Glomerular endothelial cell (primary cell): ENCODE measurements at places on chromosomes 2 and 18.
A peak's percentile ranks its signal among the peaks of the same experiment; 100 is the strongest.

DNA sequence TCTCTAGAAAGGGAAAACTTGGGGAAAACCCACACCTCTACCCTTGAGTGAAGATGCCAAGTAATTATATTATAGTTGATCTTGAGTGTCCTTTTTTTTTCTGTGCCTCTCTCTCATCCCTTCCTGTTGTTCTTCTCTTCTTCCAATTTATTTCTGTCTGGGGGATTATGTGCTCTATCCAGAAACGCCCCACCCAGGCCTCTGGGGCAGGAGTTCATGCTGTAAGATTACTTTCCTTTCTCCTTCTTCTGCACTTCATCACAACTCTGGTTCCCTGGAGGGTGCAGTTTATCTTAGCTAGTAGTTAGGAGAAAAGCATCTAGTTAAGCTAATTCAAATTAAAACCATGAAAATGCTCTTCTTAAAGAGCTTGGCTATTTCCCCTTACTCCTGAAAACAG, 30.3 kb upstream of the DNAJC27 start:
- no peak for DNase-seq

GRCh38 chr2:112019569-112019982, 35.5 kb upstream of the TMEM87B start:
- no peak for DNase-seq

DNA sequence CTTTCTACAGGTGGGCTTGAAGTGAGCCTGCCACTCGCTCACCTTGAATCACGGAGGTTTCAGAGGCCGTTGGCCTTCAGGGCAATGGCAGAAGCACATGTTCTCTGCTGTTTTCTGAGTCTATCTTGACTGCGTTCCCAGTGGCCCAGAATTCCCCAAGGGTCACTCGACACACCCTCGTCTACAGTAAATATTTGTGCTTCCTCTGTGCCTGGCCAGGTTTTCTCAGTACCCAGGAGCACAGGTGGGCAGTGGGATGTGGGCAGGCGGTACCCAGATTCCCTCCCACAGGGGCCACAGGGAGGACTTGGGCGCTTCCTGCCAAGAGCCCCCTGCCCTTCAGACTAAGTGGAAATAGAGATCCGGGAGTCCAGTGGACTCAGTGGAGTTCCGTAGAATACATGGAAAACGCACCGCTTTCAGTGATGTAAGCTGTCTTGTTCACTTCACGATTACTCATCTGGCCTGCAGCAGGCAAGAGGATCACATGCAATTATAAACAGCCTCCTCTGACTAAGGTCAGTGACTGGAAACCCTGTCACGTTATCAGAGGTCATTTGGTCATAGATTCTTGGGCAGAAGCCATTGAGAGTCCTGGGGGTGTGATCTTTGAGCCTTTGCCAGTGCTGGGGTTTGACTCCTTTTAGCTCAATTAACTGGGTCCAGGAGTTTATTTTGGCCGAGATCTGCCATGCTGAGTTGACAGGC, 179.8 kb downstream of the NEDD4L start:
- DNase-seq = peak; percentile 95

GRCh38 chr18:47915930-47916329, 14.5 kb downstream of the SMAD2 start:
- DNase-seq = no peak

GRCh38 chr2:212843409-212844199, 305.0 kb upstream of the ERBB4 start:
- DNase-seq = peak; percentile 57

- DNase-seq = no peak
These were observed 3.2 kb downstream of the NBAS start for GRCh38 chr2:15557887-15558311.

DNA sequence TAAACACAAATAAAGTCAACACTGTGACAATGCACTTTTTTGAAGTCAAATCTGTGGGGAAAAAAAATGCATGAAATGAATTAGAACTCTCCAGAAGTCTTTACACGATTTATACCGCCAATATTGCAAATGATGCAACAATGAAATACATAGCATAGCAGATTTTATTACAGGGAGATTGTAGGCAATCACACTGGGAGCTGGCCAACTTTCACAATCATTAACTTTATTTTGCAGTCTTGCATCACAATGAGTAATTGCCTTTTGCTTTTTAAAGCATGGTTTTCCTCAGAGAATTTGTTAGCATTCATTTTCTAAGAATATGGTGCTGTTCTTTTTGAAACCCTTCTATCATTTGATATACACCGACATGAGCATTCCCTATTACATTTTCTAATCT, 366.4 kb upstream of the FSIP2 start:
- DNase-seq = no peak

DNA sequence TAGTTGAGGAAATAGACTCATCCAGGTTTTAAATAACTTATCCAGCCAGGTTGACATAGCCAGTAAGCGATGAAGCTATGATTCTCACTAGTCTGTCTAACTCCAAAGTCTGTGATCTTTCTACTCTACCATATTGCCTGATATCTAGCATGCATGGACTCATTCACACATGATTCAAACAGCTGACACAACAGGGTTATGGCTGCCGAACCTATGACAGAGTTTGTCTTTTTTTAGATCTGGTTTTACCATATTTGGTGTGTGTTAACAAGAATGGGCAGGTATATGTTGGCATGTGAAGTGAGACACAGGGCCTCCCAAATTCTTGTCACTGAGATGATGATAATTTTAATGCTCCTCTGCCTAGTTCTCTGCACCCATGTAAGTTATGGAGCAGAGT, 210.6 kb downstream of the BABAM2 start:
- no peak for DNase-seq

DNA sequence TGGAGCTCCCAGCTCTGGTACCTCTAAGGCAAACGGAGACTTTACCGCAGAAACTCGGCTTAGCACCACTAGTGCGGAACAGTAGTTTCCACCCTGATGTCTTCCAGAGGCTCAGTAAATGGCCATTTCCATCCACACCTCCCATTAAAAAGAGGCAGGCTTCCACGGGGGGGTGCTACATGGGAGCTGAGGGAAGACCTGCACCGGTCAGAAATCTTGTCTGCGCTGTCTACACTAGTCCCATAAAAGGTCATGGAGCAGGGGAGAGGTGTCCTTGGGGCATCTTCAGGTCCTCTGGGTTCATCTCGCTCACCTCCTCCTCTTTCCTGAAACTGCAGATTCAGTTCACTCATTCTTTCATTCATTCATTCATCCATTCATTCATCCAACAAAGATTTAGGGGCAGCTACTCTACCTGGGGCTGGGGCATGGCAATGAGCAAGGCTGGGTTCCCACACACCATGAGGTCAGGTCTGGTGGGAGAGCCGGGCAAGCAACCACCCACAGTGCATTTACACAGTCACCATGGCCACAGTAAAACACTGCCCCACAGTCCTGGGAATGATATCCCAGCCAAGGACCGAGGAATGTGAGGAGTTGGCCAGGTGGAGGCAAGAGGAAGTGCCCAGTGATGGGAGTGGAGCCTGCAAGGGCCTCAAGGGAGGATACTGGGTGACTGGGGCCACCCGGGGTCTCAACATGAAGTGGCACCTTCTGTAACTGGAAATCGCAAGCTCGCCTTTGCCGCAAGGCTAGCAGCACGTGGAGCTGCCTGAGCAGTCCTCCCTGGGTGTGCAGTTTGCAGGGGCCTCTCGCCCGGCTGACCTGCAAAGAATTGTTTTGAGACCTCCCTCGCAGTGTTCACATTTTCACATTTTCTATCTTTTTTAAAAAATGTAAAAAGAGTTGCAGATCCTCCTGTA, 180.2 kb upstream of the RAB6C start:
- DNase-seq = no peak

GRCh38 chr2:43507137-43507536, 88.7 kb downstream of the THADA start:
- no peak for DNase-seq

GRCh38 chr2:44965684-44966083, 24.2 kb downstream of the SIX3 start:
- no peak for DNase-seq

- no peak for DNase-seq
These were observed 54.6 kb downstream of the ZFP36L2 start for GRCh38 chr2:43171789-43172188.

- DNase-seq = no peak
These were observed 25.7 kb downstream of the DHX57 start for GRCh38 chr2:38850045-38850444.

- DNase-seq = no peak
These were observed 307.5 kb upstream of the ZEB2 start for GRCh38 chr2:144827404-144827803.

DNA sequence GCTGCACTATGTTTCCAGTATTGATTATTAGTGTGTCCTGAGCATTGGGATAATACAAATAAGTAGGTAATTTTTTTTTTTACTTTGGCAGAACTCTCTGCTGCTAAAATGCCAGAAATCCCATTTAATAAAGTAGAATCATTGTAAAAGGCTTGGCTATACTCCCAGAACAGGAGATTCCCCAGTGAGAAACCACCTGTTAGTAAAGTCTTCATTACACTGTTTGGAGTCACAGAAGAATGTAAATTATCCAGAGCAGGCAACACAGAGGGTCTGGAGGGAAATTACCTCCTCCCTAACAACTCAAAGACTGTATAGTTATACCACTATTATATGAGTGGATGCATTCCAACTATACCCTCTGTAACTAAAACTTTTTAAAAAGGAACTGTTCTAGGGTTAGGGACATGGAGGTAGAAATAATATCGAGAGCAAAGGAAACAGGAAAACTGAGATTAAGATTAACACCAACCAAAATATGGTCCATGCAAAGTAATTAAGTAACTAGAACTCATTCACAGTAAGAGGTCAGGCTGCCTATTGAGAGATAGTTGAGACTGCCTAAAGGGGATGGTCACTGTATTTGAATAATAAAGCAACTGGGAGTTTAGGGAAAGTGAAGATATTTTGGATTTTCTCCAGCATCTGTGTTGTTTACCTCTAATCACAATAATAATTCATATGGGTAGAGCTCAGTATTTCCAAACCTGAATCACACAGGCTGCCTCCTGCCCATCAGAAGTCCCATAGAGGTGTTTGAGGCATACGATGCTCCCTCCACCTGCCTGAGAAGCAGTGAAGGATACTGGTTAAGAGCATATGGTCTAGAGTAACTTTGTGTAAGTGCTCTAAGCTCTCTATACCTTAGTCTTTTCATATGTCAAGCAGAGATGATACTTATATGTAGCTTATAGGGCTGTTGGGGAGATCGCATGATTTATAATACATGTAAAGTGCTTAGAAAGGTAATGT, 34.4 kb downstream of the MAP2 start:
- no peak for DNase-seq

GRCh38 chr18:73316513-73316912, 448.7 kb upstream of the NETO1 start:
- DNase-seq = no peak

DNA sequence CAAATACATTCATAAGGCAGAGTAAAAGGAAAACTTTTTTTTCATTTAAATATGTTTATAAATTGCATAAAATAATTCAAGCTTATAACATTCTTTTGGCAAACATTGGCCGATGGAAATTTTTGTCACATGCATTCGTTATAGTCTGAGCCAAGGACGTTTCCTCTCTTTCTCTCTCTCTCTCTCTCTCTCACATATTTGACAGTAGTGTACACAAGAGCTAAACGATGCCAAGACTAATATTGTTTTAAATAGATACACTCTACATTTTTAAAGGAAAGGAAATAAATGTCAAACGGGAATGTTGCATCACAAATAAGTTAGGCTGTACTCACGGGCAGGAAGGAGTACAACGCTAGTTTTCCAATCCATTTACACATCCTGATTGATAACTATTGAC, 251.1 kb upstream of the SMIM21 start:
- DNase-seq = no peak

- DNase-seq = no peak
These were observed 230.4 kb upstream of the HS6ST1 start for GRCh38 chr2:128549094-128549493.

GRCh38 chr2:20506201-20506685, 59.4 kb downstream of the RHOB start:
- DNase-seq = no peak

DNA sequence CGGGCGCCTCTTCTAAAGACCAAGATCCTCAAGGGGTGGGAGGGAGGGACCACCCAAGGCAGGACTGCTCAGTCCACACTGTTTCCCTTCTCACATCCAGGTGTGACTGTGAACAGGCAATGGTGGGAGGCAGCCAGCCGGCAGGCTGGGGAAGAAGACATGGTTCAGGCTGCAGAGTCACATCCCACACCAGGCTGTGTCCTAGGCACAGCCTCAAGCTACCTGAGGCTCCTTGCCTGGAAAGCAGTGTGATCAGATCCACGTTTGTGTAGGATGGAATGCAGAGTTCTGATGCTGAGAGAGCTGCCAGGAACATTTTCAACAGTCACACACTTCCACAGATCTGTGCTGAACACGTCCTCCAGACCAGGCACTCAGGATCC, 16.4 kb downstream of the SLC66A2 start:
- DNase-seq = no peak

- no peak for DNase-seq
These were observed 26.7 kb downstream of the CYP27C1 start for GRCh38 chr2:127193164-127193966.

DNA sequence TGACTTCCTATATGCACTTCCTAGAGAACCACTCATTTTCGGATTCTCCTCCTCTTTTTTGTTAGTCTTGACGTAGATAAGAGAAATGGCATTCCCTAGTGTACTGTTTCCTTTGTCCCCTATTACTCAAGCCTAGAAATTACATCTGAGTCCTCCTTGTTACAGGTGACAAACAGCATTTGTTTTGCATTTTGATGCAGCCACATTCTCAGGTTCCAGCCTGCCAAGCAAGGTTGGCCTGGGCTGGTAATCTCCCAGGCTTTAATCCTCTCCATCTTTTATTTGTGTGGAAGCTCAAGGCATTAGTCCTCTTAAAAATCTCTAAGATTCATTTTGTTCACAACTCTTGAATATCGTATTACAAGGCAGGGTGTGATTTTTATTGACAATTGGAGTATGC, 318.0 kb upstream of the NRP2 start:
- no peak for DNase-seq

DNA sequence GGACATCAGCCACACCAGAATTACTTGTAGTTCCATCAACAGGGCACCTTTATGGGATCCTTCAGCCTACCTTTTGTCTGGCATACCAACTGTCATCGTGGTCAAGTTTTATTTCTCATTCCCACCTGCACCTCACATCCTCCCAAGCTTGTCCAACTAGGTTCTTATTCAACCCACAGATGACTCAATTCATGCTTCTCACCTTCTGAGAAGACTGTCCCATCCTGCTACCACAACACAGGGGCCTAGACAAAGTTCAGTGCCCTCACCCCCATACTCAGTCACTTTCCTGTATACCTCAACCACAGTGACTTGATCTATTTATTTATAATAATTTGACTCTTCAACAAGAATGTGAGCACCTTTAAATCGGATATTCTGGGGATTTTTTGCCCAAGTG, 114.4 kb upstream of the ACVR1C start:
- no peak for DNase-seq

GRCh38 chr2:177783835-177784744, 288.5 kb downstream of the PDE11A start:
- DNase-seq = no peak

DNA sequence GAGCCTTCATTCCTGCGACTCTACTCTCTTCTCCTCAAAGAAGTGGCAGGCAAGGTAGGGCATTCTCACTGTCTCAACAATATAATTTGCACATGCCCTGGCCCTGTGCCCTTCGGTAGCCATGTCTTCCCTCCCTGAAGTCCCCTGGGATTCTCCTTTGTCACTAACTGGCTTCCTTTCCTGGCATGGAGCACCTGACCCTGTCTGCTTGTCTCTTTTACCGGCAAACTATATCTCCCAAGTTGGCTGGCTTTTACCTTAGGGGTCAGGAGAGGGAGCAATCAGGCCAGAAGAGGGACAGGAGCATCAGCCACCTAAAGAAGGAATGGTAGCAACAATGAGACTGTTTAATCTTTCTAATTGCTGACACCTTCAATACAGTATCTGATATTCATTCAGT, 51.9 kb upstream of the RMDN2 start:
- no peak for DNase-seq
